ENCODE measurements at places on chromosomes 5 and 9. TPM values are rescaled to one million over a fixed set of nuclear protein-coding genes. Genes with fewer than 3 reads are reported as not detected.

Gene SLC38A9
- 36.2 TPM for total RNA-seq

Gene DOCK8
- total RNA-seq: 4.4 TPM

Gene PCDHGC5
- total RNA-seq: 0.51 TPM

Gene SPATA6L
- 3.3 TPM for total RNA-seq

Gene TLN1
- total RNA-seq: 230 TPM

Gene PKD2L2
- not detected for total RNA-seq

Gene NR6A1
- 1.4 TPM for total RNA-seq

Gene GPR150
- total RNA-seq: 0.13 TPM

Gene PCDHGA2
- total RNA-seq: 0.39 TPM

Gene C5
- 1.6 TPM for total RNA-seq

Gene SPINK1
- not detected for total RNA-seq

Gene SLCO6A1
- not detected for total RNA-seq

Gene ERCC6L2
- 32.1 TPM for total RNA-seq

Gene ZFP37
- total RNA-seq: 1.4 TPM

Gene C5orf58
- total RNA-seq: not detected

Gene SURF6
- 7.3 TPM for total RNA-seq

Gene KCNMB1
- not detected for total RNA-seq

Gene MARCHF6
- 34.5 TPM for total RNA-seq

Gene MAML1
- 9.9 TPM for total RNA-seq

Gene IL9
- not detected for total RNA-seq

Gene PTGDS
- 0.25 TPM for total RNA-seq

Data from dermis microvascular lymphatic vessel endothelial cell (primary cell).